KBM-7 (cell line): ENCODE measurements at places on chromosomes 7 and 10.

GRCh38 chr10:115171392-115171960 is 78.3 kb downstream of the ATRNL1 start:
- DNase-seq: peak; percentile 32

DNA sequence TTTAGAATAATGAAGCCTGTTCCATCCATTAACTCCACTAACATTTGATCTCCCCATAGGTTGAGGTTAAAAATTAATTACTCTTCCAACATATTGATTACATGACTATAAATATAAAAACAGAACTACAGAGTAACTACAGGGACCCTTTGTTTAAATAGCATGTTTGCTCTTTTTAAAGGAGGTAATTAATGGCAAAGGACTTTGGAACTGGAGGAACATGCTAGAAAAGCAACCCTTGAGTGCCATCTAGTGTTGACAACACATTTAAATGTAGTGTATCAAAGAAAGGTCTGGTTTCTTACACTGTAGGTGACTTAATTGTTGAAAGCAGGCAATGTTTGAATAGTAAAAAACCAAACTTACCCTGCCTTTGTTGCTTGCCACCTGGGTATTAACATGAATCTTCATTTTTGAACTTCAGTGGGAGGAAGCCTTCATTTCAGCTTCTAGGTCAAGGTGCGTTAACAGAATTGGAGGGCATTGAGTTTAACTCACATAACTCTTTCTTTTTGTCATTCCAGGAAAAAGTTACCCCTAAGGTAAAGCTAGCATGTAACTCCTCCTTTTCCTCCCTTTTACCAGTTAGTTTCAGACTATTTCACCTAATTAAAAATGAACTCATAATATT is 52.6 kb upstream of the CAPZA2 start:
- DNase-seq: peak; percentile 60

GRCh38 chr10:122089311-122090017 is 100.5 kb downstream of the TACC2 start:
- no peak for DNase-seq

DNA sequence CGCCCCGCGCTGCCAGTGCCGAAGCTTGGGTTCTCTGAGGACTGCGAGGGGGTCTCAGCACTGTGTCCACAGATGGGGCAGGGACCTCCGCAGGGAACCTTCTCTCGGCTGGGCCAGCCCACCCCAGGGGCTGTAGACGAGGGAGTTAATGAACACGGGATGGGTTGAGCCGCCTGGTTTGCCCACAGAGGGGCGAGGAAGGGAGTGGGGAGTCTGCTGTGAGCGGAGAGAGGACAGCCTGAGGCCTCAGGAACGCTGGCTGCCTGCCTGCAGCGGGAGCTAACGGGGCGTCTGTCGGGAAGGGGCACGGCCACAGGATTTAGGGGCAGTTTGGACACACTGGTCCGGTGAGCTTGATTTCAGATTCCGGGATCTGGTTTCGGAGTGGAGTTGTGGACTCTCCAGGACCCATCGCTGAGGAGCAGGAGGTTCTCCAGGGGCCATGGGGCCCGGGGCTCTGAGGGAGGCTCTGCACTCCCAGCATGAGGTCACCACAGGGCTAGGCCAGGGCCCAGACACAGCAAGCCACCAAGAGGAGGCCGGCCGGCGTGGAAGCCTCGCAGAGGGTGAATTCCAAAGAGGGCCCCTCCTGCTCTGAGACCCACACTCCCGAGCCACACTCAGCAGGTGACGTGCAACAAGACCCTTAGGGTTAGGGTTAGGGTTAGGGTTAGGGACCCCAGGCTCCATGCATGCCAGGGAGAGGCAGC is 19.0 kb upstream of the FAM20C start:
- no peak for DNase-seq

DNA sequence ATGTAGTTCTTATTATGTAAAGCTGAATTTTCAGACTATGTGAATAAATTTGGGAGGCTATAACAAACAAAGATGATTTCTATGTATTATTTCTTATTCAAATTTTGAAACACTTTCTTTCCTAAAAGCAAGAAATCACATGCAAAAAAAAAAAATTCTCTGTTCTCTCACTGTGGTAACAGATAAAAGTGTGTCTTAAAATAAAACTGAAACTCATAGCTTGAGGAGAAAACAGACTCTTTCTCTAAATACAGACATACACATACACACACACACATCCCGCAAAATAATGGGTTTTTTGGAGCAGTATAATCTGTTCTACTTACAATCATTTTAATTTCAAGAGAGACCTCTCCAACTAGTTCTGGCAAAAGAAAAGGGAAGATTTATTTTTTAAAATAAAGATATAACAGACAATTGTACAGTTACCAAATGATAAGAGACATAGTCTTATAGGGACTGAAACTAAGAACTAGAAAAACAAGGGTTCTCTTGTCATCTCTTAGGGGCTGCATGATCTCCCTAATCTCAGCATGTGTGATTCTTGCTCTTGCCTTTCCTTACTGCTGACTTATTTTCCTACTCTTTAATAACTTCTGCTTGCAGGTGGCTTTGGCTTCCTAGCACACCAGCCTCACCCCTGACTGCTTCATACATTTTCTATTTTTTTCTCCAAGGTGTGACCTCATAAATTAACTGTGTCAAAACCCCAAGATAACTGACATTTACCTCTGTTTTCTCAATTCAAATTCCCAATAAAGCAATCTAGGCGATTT is 483.5 kb upstream of the POT1 start:
- DNase-seq: no peak

DNA sequence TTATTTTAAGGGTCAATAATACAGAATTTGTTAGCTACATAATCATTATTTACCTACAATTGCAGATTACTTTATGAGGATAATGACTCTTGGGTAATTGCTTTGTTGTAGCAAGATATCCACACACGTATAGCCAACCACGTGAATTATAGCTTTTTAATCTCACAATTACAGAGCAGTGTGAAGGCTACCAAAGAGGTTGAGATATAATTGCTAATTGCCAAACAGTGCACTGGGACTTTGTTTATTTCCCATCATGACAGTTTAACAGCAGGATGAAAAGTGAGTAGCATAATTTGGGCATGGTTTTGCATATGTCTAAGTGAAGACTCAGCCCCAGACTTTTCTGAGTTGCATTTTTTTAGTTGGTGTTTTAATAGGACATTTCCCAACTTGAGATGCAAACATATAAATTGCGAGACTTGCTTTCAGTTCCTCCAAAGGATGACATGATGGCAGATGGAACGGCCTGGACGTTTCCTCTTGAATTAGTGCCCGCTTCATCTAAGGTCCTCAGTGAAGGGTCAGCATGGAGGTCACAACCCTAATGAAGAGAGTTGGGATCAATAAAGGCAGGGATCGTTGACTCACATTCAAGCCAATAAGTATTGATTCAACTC is 180.7 kb upstream of the GPR26 start:
- DNase-seq: no peak

- no peak for DNase-seq
Observed at GRCh38 chr7:44727937-44728262, 20.7 kb upstream of the ZMIZ2 start.
